GM04504 (cell line): ENCODE measurements at places on chromosomes 6 and 20.

DNA sequence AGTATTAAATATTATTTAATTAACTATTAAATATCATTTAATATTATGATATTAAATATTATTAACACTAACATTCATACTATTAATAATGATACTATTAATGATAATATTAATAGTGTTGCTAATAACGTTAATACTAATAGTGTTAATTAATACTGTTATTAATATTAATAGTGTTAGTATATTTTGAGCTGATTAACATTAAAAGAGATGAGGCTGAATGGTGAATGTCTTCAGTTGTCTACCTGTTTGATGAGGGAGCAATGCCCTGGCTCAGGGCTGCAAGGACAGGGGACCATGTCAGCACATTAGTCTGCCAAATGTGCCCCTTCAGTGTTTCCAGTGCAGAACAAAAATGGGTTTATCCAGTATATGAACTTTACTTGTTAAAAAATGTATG is 96.6 kb upstream of the PLEKHG1 start:
- no peak for DNase-seq

GRCh38 chr20:10376270-10377075 is 57.5 kb downstream of the MKKS start:
- peak; percentile 33 for DNase-seq

GRCh38 chr6:12010635-12011275 is 1.4 kb upstream of the HIVEP1 start:
- DNase-seq: no peak

- no peak for DNase-seq
These were observed 109.2 kb downstream of the BMP7 start for GRCh38 chr20:57157106-57157691.

DNA sequence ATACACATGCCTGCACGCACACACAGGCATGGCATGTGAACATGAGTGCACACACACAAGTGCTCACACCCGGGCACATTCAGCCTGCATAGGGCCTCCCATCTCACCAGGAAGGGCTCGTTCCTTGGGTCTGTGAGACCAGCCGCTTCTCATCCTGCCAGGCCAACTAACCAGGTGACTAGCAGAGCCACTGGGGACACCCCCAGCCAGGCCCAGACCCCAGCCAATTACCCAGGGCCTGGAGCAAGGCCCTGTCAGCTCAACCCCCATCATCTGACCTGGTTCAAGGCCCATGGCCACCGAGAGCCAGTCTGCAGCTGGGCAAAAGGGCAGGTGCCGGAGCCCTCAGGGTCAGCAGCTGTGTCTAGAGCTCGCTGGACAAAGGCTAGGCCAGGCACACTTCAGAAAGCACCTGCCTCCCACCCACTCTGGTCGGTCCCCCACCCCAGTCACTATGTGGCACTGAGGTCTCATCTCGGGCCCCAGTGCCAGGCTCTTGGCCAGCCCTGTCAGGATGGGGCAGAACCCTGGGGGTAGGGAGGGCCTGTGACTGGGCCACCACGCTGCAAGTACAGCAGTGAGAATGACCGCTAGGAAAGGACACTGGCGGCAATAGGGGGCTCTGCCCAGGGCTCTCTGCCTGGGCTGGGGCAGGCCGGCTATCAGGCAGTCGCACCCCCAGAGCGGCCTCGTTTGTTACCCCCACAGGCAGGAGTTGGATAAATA is 26.8 kb upstream of the MRGBP start:
- no peak for DNase-seq

DNA sequence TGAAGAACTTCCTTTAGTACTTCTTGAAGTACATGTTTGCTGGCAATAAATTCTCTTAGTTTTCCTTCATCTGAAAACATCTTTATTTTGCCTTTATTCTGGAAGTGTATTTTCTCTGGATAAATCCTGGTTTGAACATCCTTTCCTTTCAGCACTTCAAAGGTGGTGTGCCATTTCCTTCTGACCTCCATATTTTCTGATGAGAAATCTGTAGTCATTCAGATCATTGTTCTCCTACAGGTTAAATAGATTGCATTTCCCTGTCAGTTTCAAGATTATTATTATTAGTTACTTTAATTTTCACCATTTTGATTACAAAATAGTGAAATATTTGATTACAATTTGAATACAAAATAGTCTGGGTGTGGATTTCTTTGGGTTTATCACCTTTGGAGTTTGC is 134.5 kb downstream of the CDH26 start:
- no peak for DNase-seq

- DNase-seq: no peak
These were observed 739 bp downstream of the CTSZ start for GRCh38 chr20:59006167-59006863.

- DNase-seq: peak; percentile 72
These were observed 13.3 kb upstream of the ENPP5 start for GRCh38 chr6:46184114-46184513.

DNA sequence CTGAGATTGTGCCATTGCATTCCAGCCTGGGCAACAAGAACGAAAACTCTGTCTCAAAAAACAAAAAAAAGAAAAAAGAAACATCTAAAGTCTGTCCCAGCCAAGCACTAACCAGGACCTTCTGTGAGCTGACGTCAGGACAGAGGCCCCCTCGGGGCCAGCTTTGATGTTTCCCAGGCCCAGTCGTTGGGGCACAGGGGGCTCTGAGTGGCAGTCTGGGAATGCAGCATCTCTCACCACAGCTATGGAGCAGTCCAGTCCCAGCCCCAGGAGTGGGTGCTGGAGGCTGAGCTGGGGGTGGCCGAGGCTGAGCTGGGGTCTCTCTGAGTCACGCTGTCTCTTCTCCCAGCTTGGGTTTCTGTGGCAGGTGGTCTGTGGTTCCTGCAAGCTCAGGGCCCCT is 46.0 kb upstream of the SRF start:
- peak; percentile 57 for DNase-seq

GRCh38 chr20:47654370-47654769 is 130.9 kb downstream of the SULF2 start:
- DNase-seq: no peak

GRCh38 chr20:15865553-15865952 is 707.7 kb downstream of the KIF16B start:
- no peak for DNase-seq

- no peak for DNase-seq
These were observed 18.9 kb downstream of the ENTPD6 start for GRCh38 chr20:25214426-25214790.

DNA sequence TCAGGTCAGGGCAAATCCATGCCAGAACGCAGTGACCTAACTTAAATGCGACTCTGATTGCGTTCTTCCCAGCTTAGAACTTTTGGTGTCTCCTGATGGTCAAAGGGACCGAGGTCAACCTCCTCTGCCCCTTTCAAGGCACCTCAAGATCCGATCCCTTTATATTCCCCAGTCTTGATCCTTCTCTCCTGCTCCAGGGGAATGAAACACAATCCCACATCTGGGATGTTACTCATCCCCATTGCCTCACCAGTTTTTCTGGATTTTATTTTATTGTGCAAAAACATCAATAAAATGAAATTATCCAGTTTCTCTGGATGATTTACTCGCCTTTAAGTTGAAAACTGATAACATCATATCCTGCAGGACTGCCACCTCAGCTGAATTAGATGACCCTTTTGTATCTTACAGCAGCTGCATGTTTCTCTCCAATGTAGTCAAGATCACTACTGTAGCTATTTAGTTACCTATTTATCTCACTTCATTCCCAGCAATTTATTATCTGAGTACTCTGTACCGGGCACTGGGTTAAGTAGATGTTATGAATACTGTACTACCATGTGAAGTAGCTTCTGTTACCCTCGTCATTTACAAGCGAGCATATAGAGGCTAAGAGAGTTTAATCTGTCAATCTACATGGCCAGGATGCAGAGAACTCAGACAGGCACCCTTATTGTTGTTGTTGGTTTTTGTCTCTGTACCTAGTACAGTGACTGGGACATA is 44.0 kb downstream of the IRAK1BP1 start:
- peak; percentile 12 for DNase-seq

DNA sequence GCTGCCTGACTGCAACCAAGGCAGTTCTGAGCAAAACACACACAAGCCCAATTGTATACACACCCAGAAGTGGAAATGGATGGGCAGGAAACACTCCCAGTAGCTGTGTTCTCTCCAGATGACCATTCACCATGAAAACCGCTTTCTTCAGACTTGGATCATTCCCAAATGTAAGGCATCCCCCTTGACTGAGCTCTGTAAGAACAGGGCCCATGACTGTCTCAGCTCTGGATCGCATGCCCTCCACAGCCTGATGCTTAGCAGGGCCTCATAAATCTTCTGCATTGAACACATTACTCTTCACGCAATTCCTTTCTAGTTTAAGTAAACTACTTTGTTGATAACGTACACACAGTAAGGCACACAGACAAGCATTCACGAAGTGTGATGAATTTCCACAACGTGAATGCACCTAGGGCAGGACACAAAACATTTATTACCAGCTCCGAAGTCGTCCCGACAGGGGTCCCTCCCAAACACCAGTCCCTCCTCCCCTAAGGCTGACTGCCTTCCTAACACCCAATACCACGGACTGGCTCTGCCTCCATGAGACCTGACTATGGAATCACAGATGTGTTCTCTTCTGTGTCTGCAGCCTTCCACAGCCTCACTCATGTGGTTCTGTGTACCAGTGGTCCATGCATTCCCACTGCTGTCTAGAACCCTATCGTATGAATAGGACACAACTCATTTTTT is 31.7 kb downstream of the BMP7 start:
- DNase-seq: no peak

- no peak for DNase-seq
These were observed 202.3 kb upstream of the RIN2 start for GRCh38 chr20:19555726-19556125.

- DNase-seq: no peak
These were observed 114.2 kb downstream of the COL12A1 start for GRCh38 chr6:75091467-75092190.

GRCh38 chr6:139254196-139254595 is 37.6 kb downstream of the TXLNB start:
- no peak for DNase-seq

- no peak for DNase-seq
These were observed 86.5 kb downstream of the LYRM4 start for GRCh38 chr6:5174244-5174643.

DNA sequence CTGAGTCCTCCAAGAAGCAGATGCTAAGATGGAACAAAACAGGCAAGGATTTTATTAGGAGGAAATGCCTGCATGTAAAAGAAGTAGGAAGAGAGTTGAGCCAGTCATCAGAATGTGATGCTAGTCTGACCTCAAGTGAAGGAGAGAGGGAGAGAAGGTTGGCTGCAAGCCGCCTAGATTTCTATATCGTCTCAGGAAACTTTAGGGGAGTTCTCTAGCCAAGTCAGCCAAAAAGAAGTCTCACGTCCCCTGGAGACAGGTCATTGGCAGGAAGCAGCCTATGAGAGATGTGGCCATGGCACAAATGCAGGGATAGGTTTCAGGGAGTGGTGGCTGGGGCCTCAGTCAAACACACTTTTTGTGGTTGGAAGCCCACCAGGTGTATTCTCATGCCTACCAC is 378.0 kb downstream of the CD109 start:
- DNase-seq: peak; percentile 64

GRCh38 chr6:136051140-136051775 is 198.9 kb downstream of the MTFR2 start:
- no peak for DNase-seq

GRCh38 chr6:6696867-6697531 is 108.5 kb downstream of the LY86 start:
- DNase-seq: no peak

DNA sequence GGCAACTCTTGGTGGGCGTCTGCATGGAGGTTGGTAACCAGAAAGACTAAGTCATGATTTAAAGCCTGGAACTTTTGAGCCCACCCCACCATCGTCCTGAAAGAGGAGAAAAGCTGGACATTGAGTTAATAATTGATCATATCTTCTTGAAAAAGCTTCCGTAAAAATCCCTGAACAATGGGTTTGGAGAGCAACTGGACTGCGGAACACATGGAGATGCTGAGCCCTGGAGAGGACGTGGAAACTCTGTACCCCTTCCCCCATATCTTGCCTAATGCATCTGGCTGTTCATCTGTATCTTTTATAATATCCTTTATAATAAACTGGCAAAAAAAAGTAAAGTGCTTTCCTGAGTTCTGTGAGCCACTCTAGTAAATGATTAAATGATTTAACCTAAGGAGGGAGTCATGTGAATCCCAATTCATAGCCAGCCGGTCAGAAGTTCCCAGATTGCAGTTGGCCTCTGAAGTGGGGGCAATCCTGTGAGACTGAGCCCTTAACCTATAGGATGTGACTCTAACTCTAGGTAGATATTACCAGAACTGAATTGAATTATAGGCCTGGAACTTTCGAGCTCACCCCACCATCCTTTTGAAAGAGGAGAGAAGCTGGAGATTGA is 26.5 kb upstream of the LGSN start:
- DNase-seq: no peak

DNA sequence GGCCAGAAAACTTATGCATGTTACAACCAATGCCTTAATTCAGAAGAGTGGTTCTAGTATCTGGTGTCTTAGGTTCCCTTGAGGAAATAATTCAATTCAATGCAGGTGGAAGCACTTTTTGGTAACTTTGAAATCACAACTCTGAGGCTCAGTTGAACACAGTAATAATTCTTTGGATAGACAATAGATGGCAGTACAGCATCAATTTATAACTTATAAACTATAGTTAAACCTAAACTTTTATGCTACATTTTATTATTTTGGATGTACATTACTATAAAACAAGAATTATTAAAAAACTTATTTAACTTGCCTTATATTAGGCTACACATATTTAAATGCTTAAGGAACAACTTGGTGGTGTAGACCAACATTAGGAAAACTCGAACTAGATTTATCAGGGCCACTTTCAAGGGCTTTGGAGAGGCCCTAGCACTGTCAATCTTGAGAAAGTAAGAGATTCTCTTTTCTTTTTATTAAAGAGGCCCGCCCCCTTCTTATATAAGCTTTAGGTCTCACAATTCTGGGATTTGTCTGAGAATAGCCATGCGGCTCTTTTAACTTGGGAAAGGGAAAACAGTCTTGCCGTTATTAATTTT is 85.9 kb downstream of the CRYBG1 start:
- no peak for DNase-seq

- no peak for DNase-seq
These were observed 2.9 kb downstream of the TFAP2C start for GRCh38 chr20:56631990-56632327.

DNA sequence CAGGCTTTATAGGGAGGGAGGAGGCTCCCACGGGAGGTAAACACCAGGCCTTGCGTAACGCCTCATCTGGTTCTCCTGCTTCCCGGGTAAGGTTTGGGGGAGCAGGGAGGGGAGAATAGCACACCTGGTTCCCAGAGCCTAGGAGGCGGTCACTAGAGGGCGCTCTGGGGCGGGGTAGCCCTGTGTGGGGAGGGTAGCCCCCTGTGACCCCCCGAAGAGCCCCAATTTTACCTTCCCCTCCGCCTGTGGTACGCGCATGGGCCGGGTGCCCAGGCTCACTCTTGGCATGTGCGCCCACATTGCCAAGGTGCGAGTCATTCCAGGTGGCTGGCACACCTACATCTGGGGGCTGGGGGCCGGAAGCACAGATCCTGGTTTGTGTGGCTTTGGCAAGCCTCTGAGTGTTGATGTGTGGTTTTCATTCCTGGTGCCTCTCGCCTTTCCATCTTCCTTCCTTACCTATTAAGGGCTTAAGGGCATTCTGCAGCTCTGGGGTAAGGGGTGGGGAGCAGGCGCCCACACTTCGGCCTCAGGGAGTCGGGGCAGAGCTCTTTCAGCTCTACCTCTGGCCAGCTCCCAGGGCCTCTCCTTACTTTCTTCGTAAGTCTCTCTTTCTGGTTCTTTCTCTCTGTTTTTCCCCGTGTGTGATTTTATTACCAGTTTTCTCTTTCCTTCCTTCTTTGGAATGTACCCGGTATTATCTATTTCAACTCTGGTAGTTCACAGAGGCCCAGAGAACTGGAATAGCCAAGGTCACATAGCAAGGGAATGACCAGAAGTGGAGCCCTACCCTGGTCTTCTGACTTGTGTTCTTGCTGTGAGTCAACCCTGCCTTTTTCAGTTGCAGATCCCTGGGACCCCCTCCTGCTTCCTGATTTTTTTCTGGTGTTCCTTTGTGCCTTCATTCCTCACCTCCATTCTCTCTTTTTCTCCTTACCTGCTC is 492 bp upstream of the RNF39 start:
- DNase-seq: no peak
